ENCODE measurements at places on chromosomes 13 and 19.

DNA sequence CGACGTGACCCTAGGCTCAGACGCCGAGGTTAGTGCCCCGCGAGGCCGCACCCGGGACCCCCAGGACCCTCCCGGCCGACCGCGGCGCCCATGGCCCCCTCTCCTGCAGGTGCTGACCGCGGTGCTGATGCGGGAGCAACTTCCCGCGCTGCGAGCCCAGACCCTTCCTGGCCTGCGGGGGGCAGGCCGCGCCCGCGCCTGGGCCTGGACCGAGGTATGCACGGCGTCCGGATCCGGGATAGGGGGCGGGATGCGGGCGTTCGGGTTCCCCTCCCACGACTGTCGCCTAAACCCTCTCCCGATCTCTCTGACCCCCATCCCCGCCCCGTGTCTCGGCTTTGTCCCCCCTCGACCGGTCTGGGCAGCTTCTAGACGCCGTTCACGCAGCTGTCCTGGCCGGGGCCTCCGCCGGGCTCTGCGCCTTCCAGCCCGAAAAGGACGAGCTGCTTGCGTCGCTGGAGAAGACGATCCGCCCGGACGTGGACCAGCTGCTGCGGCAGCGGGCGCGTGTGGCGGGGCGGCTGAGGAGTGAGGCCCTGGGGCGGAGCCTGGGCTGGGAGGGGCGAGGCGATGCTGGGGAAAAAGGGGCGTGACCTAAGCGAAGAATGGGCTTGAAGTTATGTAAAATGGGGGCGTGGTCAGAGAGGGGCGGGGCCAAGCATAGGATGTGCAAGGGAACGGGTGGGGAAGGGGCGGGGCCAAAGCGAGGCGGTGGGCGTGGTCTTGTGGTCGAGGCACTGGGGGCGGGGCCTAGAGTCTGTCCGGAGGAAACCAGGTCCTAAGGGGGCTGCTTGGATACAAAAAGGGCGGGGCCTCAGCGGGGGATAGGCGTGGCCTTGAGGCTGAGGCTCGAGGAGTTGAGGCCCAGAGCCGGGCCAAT is 16.0 kb upstream of the COLGALT1 start:
- DNase-seq: peak; percentile 93

GRCh38 chr13:100306030-100306429 is 217.1 kb downstream of the PCCA start:
- DNase-seq: no peak

GRCh38 chr13:110412132-110412914 is 105.2 kb downstream of the COL4A2 start:
- peak; percentile 3 for DNase-seq

DNA sequence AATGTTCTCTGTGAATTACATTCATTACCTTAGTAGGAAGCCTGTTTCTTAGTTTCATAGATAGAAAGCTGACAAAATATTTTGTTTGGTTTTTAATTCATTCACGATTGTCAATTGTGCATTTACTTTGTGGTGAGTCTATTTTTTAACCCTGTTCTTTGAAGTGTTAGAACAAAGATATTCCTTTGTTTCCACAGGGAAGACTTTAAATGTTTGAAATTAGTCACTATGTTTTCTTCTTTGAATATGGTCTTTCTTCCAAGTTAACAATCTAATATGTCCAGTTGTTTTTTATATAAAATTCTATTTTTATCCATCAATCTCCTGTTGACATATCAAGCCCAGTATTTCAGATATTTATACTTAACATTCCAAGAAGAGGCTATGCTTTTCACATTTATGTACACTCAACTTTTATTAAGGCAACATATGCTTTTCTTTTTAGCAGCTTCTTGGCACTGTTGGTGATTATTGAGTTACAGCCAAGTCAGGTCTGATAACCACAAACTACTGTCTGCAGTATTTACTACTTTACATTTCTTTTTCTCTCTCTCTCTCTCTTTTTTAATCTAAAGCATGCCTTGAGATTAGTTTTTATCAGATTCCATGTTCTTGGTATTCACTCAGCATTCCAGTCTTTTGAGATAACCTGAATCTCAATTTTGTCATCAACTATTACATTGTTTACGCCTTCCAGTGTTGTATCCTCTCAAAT is 812.8 kb upstream of the SLC10A2 start:
- no peak for DNase-seq

DNA sequence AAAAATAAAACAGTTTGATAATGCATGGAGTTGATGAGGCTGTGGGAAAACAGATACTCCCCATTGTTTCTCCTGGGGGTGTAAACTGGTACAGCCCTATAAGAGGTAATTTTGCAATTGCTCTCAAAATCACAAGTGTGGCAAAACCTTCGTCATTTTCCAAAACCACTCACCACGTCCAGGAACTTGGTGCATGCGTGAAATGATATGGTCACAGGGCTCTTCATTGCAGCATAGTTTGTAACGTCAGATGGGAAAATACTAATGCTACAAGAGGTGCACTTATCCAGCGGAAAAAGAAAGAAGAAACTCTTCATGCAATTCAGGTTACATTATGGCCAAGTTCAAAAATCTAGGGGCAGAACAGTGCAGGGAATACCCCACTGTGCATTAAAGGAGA is 11.9 kb upstream of the PLAUR start:
- DNase-seq: no peak

DNA sequence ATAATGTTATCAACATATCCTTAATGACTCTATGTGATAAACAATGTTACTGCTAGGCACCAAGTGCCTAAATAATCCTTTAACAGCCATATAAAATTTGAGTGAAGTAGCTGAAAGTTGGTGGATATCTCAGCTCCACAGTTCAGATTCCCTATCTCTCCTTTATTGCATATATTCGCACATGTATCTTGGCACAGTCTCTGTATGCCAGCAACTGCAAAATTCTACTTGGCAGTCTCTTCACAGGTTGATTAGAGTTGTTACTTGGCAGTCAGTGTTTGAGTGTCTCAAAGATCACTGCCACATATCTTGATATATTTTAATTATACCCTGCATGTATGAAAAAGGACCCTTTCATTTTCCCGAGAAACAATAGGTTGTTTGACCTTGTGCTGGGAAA is 879.3 kb downstream of the OLFM4 start:
- DNase-seq: no peak
